ENCODE measurements at places on chromosomes 7 and 10.

GRCh38 chr7:150514748-150515222 is at the start of gene GIMAP7:
TSS of gene GIMAP7 (plus strand) at chr7:150514872. CDS start at chr7:150519975, 5,103 bp downstream.
- peak; percentile 42 for DNase-seq

GRCh38 chr7:69739190-69739589 is 140.9 kb downstream of the AUTS2 start:
- no peak for DNase-seq

- no peak for DNase-seq
These were observed 2.8 kb downstream of the SAMD9L start for GRCh38 chr7:93145354-93145753.

GRCh38 chr10:36050763-36051499 is 408.8 kb upstream of the FZD8 start:
- no peak for DNase-seq

DNA sequence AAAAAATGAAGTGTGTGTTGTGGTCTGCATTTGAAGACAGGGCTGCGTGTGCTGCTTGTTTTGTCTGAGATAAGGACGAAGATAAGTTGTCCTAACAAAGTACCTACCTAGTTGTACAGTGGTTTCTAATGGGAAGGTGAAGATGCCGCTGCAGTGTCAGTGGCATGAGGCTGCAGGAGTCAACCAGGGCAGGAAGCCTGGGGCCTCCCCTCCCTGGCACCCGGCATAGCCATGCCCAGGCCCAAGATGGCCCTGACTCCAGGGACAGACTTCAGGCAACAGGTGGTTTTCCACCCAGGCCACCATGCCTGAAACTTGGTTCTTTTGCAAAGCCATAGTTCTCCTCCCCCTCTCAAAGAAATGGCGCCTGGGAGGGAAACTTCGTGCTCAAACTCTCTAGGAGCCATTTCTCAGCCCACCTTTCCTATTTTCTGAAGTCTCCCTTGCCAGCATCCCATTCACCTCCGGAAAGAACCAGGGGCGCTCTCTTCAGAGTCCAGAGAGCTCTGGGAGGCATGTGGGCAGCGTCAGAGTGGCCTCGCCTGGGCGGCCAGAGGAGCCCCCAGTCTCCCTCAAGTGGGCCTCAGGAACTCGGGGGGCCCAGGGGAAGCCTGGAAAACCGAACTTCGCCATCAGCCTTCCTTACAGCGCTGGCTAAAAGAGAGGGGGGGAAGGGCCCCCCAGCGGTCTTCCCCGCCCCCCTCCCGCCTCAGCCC is 2.1 kb upstream of the KAT6B start:
- peak; percentile 28 for DNase-seq

- DNase-seq = no peak
These were observed 106.8 kb downstream of the UBE2H start for GRCh38 chr7:129845972-129846327.

DNA sequence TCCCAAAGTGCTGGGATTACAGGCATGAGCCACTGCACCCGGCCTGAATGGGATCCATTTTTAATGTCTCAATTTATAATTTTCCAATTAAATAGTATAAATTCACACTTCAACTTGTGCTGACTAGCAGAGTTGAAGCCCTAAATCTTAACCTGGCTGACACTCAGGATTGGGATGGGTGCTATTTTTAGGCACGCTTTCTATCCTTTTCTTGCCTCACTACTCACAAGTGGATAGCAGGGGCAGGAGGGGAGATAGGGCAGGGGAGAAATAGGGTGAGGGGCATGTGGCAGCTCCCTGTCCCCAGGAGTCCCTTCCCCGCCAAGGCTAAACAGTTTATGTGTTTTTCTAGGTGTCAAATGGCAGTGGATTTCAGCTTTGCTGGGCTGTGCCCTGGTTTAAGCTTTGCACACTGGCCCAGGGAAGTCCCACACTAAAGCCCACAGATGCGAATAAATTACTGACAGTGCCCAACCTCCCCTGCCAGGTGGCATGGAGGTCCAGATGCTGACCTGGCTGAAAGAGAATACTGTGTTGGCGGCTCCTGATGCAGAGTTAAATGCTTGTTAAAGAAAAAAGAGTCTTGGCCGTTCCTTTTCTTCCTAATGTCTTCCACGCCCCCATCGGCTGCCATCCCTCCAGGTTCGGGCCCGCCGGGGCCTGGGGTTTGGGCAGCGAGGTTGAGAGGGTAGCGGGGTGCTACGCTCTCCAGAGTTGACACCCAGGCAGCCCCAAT is 36.2 kb upstream of the EFCAB10 start:
- DNase-seq = no peak

GRCh38 chr10:49579621-49580020 is 30.5 kb upstream of the SLC18A3 start:
- DNase-seq = no peak

DNA sequence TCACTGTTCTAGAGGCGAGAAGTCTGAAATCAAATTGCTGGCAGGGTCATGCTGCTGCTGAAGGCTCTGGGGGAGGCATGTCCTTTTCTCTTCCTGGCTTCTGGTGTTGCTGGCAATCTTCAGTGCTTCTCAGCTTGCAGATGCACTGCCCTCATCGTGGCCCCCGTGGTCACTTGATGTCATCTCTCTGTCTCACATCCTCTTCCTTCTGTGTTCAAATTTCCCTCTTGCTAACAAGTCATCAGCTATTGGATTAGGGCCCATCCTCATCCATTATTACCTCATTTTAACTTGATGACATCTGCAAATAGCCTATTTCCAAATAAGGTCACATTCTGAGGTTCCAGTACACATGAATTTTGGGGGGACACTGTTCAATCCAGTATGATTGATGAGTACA is 36.6 kb upstream of the SRGN start:
- peak; percentile 41 for DNase-seq

DNA sequence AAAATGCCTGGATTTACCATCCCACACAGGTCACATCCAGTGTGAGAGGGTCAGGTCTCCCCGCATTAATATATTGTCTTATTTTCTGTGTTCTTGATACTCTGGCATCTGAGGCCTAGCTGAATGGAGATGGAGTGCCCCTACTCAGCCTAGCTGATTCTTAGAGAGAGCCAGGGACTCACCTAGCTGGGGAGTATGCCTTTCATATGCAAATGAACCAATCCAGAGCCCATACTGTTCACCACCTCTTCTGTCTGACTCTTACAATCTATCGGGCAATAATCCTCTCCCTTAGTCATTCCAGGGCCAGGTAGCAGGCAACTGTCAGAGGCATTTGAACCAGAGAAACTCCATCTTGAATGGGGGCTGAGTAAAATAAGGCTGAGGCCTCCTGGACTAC is 46.3 kb downstream of the LBX1 start:
- no peak for DNase-seq

GRCh38 chr10:30742471-30742870 is 112.9 kb upstream of the LYZL2 start:
- DNase-seq = no peak

- no peak for DNase-seq
These were observed 96.8 kb downstream of the ACTR3B start for GRCh38 chr7:152856351-152856750.

DNA sequence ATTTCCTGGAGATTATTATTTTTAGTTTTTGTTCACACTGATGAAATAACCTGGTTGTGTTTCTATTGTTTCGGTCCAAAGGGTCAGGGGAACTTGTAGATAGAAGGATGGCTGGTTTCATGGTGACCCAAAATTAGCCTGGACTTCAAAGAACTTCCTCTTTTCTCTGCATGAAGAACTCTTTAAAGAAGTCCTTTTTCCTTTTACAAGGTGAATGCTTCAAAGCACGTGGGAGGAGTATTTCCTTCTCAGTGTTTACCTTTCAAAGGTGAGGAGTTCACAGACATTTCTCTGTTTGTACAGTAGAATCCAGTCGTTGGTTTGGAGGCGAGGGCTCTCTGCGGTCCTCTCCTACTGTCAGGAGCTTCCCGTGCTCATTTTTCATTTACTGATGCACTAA is 561.7 kb downstream of the GATA3 start:
- no peak for DNase-seq

GRCh38 chr7:158789842-158790241 is 39.5 kb downstream of the ESYT2 start:
- DNase-seq = no peak

GRCh38 chr10:66843396-66843795 is 82.4 kb upstream of the LRRTM3 start:
- no peak for DNase-seq

DNA sequence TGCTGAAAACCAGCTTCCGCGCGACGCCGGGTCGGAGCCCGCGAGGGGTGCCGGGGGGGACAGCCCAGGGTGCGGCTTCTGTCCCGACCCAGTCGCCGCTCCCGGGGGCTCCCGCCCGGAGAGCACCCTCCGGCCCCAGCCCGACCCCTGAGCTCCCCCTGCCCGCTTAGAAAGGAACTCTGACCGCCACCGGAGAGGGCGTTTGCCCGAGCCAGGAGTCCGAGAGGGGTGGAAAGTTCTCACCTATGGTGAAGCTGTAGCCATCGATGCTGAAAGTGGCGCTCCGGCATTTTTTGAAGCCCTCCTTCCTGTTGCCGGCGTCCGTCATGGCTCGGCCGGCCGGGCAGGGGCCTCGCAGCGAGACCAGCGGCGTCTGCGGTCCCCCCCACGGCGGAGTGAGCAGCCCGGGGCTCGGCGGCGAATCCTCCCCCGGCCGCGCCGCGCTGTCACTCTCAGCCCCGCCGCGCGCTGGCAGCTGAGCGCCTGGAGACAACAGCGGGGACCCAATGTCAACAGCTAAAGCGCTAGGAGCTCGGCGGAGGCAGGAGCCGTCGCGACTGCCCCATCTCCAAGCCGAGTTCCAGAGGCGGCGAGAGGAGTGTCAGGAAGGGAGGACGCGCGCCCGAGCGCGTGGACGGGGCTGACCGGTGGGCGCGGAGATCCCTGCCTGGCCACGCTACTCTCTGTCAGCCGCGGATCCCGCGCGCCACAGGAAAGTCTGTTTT is 191.6 kb downstream of the LSM5 start:
- DNase-seq = no peak

DNA sequence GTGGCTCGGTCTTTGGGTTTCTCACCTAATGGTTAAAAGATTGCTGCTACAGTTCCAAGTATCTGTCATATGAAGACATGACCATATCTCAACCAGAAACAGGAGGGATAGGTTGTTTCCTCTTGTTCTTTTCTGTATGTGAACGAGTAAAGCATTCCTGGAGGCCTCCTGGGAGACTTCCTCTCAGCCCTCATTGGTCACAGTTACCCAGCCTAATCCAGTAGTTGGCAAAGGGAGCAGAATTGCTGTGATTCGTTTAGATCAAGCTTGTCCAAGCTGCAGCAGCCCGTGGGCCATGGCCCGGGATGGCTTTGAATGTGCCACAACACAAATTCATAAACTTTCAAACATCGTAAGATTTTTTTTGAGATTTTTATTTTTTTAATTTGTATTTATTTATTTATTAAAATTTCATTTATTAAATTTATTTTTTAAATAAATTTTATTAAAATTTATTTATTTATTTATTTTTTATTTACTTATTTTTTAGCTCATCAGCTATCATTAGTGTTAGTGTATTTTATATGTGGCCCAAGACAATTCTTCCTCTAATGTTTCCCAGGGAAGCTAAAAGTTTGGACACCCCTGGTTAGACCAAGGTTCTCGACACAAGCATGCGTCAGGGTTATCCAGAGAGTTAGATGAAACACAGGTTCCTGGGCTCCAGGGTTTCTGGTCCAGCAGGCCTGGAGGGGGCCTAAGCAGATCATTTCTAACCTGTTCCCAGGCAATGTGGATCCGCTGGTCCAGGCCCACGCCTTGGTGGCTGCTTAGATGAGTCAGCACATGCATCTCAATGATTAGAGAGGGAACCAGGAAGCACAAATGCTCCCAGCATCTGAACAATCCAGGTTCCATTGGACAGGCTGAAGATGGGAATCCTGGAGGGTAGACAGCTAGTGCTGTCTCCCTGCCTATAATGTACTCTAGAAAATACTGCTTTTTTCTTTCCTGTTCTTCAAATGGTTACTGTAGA is 25.6 kb downstream of the CDC123 start:
- DNase-seq = no peak

DNA sequence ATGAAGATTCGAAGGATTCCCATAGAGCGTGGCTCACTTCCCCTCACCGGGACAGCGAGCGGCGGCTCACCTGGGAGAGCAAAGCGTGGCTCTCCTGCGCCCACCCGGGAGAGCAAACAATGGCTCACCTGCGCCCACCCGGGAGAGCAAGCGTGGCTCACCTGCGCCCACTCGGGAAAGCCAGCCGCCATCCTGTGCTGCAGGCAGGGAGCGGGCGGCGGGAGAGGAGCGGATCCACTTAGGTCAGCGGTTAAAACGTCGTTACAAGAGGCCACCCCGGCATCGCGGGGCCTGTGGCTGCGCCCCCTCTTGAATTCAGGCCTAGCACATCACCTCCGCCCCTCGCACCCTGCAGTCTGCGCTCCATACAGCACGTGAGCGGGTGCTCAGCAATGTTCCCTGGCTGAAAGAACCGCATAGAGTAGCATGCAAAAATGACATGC is 461 bp upstream of the FIGNL1 start:
- peak; percentile 16 for DNase-seq

GRCh38 chr7:120993553-120994191 is 5.2 kb downstream of the CPED1 start:
- no peak for DNase-seq

DNA sequence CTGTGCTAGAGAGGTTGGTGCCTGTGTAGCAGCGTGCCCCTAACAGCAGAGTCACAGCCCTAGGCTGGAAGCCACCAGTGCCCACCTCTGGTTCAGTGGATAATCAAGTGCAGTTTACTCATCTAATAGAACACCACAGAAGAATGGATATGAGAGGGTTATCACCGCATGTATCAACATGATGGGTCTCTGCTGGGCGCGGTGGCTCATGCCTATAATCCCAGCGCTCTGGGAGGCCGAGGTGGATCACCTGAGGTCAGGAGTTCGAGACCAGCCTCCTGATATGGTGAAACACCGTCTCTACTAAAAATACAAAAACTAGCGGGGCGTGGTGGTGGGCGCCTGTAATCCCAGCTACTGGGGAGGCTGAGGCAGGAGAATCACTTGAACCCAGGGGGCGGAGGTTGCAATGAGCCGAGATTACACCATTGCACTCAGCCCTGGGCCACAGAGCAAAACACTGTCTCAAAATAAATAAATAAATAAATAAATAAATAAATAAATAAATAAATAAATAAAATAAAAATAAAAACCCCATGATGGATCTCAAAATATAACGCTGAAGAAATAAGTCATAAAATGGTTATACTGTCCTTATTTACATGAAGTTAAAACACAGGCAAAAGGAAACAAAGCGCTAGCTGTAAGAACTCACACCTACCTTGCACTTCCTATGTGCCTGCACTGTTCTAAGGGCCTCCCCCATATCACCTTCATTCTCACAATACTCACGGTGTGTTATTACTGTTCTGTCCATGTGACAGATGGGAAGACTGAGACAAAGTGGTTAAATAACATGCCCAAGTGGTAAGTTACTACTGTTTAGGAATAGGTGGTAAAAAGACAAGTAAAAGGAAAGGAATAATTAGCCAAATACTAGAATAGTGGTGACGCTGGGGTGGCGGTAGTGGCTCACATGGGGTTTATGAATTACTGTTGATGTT is 70.9 kb downstream of the AMZ1 start:
- no peak for DNase-seq

- no peak for DNase-seq
These were observed 198.3 kb downstream of the PLXNA4 start for GRCh38 chr7:132377703-132378584.

- DNase-seq = no peak
These were observed 26.2 kb downstream of the C10orf67 start for GRCh38 chr10:23318359-23318758.

- peak; percentile 72 for DNase-seq
These were observed 8.7 kb upstream of the ASB4 start for GRCh38 chr7:95476904-95477594.

GRCh38 chr10:79264942-79265341 is 82.3 kb upstream of the PPIF start:
- no peak for DNase-seq

All from transverse colon (tissue), 4 donors.